ENCODE measurements at places on chromosomes 3 and 15. TPM values are rescaled to one million over a fixed set of nuclear protein-coding genes. Genes with fewer than 3 reads are reported as not detected.

HYAL1 gene
- total RNA-seq = 0.14 TPM

MST1 gene
- total RNA-seq = 7.3 TPM

KCNAB1 gene
- total RNA-seq = 0.19 TPM

SAMMSON gene
- total RNA-seq = not detected

TGM5 gene
- 1.1 TPM for total RNA-seq

REC114 gene
- total RNA-seq = not detected

COMMD4 gene
- total RNA-seq = 80.7 TPM

TRH gene
- total RNA-seq = not detected

DNA sequence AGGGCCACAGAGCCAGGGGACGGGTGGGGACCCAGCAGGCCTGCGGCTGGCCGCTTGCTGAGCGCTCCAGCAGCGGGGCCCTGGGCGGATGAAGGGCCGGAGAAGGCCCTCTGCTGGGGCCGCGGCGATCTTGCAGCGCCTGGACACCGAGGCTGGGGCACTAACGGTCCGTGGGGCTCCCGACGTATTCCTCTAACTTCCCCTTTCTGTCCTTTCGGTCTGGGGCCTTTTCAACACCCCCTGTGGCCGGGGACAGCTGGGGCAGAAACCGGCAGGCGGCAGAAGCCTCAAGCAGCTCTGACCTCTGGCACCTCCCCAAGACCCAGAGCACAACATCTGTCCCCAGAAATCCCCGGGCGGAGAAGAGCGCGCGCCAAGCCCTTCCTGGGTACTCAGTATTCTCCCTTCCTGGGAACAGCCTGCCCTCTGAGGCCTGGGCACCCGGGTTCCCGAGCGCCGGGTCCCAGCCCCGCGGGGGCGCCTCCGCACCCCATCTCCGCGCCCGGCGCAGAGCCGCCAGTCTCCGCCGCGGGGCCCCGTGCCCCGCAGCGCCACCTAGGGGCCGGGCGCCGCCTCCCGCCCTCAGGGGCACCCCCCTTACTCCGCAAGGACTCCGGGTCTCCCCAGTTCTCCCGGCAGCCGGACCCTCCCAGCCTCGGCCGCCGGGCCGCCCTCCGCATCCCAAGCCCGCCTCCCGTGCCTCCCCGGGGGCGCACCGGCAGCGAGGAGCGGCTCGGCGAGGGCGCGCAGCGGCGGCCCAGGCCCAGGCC is 582 bp upstream of the SLCO3A1 start:
- peaks cover 3% of the 10 kb centered on the region for H3K27me3 ChIP-seq
- H3K36me3 ChIP-seq = no peaks in the 10 kb centered on the region
- DNase-seq = peak; percentile 79
- peaks cover 58% of the 10 kb centered on the region for H3K4me1 ChIP-seq

GRCh38 chr15:85984241-85984640 is 95.4 kb upstream of the AGBL1 start:
- no peak for DNase-seq
- no peaks in the 10 kb centered on the region for H3K36me3 ChIP-seq
- H3K4me3 ChIP-seq = no peak overlapping the region
- no peaks in the 10 kb centered on the region for H3K4me1 ChIP-seq

- H3K36me3 ChIP-seq = peaks cover 2% of the 10 kb centered on the region
- no peak overlapping the region for H3K27ac ChIP-seq
Measured at GRCh38 chr3:136802481-136802996, 16.4 kb upstream of the SLC35G2 start.

DNA sequence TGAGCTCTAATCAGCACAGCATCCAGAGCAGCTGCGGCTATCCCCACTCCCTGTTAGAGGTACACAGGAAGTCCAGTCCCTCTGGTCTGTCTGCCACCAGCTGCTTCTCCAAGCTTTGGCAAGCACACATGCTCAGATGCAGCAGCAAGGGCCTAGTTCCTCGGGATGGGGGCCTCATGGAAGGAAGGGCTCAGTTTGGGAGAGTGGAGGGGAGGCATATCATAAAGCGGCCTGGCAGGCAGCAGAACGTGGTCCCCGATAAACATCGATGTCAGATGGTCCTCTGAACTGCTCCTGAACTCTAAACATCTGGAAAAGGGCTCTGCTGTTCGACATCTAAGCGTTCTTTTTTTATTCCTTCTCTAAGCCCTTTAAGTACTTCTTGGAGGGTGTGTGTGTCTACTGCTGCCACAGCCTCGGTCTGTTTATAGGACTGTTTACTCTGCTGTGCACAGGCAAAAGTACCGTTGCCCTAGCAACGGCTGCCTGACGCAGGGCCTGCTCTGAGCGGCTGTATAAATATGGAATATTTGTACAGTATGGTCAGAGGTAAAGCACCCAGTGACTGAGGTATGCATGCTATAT is 74.6 kb downstream of the PRICKLE2 start:
- no peaks in the 10 kb centered on the region for H3K4me1 ChIP-seq
- no peak overlapping the region for H3K4me3 ChIP-seq
- no peaks in the 10 kb centered on the region for H3K36me3 ChIP-seq
- no peaks in the 10 kb centered on the region for H3K27me3 ChIP-seq

- peaks cover 24% of the 10 kb centered on the region for H3K27me3 ChIP-seq
- H3K4me1 ChIP-seq = no peaks in the 10 kb centered on the region
- no peaks in the 10 kb centered on the region for H3K36me3 ChIP-seq
- H3K4me3 ChIP-seq = no peak overlapping the region
Measured at GRCh38 chr3:184405075-184406030, 25.5 kb downstream of the CHRD start.

DNA sequence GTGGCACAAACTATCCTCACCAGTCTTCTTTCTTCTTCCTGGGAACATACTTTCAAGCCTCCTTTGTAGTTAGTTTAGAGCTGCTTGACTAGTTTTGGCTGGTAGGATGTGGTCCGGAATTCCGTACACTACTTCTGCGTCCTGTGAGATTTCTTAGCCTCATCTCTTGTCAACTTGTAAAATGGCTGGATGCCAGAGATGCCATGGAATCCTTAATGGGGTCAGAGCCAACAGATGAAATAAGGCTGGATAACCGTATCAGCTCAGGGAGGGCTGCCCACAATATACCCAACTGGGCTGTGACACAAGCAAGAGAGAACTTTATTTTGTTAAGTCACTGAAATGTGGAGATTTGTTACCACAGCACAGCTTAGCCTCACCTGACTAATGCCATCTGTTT is 466.9 kb upstream of the MDFIC2 start:
- no peak overlapping the region for H3K4me3 ChIP-seq
- DNase-seq = no peak
- H3K36me3 ChIP-seq = no peaks in the 10 kb centered on the region

DNA sequence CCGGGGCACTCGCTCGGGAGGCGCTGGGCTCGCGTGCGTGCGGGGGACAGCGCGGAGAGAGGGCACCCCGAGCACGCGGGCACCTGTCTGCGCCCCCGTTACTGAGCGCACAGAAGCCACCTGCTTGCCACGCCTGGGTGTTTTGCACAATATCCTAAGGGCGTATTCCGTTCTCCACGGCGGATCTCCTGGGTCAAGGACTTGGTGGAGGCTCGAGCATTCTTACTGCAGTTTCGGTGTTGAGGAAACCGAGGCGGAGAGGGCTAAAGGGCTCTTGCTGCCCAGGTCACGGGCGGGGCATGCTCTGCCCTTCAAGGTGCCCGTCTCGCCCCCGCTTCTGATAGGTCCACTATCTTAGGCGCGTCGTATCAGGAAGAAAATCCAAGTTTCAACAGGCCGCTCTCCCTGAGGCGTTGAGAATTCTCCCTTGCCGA is 526 bp downstream of the GPD1L start:
- H3K36me3 ChIP-seq = peaks cover 19% of the 10 kb centered on the region
- no peaks in the 10 kb centered on the region for H3K27me3 ChIP-seq
- peak overlapping the region; percentile 93 for H3K4me3 ChIP-seq
- H3K4me1 ChIP-seq = peaks cover 39% of the 10 kb centered on the region
- DNase-seq = no peak
- peak overlapping the region; percentile 89 for H3K27ac ChIP-seq

DNA sequence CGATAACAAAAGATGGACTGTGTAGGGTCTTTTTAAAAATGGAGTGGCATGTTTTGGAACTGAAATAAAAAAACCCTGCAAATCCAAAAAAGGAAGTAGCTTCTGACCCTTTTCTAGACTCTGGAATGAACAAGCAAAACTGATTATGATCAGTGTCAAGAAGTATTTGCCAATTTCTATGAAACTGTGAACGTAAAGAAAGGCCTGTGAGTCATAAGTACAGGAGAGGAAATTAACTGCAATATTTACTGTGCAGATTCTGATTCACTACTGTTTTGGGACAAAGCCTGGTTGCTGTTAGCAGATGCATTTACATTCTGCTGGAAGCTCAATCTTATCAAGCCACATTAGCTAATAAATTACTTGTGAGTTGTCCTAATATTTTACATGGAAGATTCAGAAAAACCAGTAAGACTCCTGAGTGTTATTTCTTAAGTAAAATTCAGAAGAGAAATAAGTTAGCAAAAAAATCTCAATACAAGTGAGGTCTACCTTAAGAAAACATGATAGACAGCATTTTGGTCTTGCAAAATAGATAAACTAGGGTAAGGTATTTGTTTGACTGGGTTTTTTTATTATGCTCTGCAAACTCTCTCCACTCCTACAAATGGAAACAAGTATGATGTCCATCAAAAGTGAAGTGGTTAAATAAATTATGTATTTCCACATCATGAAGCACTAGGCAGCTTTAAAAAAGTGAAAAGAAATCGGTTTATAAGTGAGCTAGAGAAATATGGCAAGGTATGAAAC is 90.2 kb upstream of the LMOD3 start:
- H3K4me1 ChIP-seq = peaks cover 65% of the 10 kb centered on the region
- no peaks in the 10 kb centered on the region for H3K27me3 ChIP-seq
- H3K27ac ChIP-seq = peak overlapping the region; percentile 94
- DNase-seq = no peak
- H3K4me3 ChIP-seq = peak overlapping the region; percentile 23

GRCh38 chr15:78734451-78735064 is 76.7 kb downstream of the ADAMTS7 start:
- no peak overlapping the region for H3K4me3 ChIP-seq
- H3K4me1 ChIP-seq = peaks cover 2% of the 10 kb centered on the region
- no peak overlapping the region for H3K27ac ChIP-seq
- peaks cover 19% of the 10 kb centered on the region for H3K27me3 ChIP-seq
- H3K36me3 ChIP-seq = no peaks in the 10 kb centered on the region
- no peak for DNase-seq

DNA sequence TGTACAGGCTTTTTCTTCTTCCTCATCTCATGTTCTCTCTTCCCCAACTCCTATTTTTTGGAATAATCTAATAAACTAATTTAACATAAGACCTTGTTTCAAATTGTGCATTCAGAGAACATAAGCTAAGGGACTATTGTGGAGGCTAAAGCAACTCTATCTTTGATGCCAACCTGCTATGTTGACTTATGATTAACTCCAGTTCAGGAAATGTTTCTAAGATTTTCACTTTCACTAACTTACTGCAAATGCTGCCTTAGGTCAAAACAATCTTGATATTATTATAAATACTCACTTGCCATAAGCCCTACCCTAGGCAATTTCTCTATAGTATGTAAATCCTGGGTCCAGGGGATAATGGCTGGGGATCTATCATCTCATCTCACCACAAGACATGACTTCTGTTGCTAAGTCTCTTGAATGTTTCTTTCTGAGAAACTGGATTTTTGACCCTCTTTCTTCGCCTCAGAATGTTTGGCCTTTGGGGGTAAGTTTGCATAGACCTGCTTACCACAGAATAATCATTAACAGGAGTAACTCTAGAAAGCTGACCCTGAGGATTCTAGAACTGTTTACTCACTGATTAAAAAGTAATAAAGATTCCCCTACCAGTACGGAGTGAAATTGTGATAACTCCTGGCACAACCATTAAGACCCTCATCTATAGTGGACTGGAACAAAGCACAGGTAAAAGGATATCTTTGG is 768.1 kb downstream of the GBE1 start:
- no peaks in the 10 kb centered on the region for H3K4me1 ChIP-seq
- DNase-seq = no peak
- no peaks in the 10 kb centered on the region for H3K36me3 ChIP-seq
- no peak overlapping the region for H3K4me3 ChIP-seq
- no peak overlapping the region for H3K27ac ChIP-seq

DNA sequence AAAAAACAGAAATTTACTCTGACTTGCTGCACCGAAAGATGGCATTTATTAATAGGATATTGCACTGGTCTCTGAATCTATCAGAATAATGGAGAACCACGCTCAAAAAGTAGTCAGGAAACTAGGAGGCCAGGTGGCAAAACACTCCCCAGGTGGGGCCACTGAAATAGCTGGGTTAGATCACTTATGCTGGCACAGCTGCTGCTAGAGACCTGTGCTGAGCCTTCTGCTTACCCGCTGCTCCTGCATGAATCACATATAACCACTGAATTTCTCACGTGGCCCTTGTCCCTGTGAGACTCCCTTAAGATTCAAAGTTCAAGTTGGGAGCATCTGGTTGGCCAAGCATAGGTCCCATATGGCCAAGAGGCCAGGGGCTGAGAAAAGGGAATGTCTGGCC is 66.0 kb upstream of the OXTR start:
- no peak overlapping the region for H3K4me3 ChIP-seq
- peaks cover 1% of the 10 kb centered on the region for H3K36me3 ChIP-seq
- H3K27ac ChIP-seq = no peak overlapping the region
- no peak for DNase-seq
- H3K27me3 ChIP-seq = no peaks in the 10 kb centered on the region

DNA sequence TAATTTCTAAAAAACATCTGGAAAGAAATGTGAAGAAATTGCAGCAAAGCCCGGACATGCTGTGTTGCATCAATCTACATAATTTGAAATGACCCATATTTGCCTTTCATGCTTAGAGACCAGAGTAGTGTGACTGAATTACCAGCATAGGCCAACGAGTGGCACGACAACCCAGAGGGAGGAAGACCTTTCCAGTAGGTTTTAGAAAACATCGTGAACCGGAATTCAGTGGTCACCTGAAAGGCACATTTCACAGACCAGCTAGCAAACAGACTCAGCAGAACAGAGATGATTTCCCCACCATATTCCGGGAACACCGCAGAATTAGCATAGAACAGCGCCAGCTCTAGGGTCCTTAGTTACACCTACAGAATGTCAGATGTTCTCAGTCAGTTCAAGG is 620.0 kb upstream of the ZNF385D start:
- no peaks in the 10 kb centered on the region for H3K4me1 ChIP-seq
- peaks cover 13% of the 10 kb centered on the region for H3K27me3 ChIP-seq
- H3K27ac ChIP-seq = no peak overlapping the region

GRCh38 chr3:23219552-23219951 is 16.4 kb downstream of the UBE2E2 start:
- no peaks in the 10 kb centered on the region for H3K4me1 ChIP-seq
- DNase-seq = no peak
- H3K36me3 ChIP-seq = no peaks in the 10 kb centered on the region
- H3K27ac ChIP-seq = no peak overlapping the region
- no peaks in the 10 kb centered on the region for H3K27me3 ChIP-seq

GRCh38 chr3:196969134-196969659 is 564 bp upstream of the PIGZ start:
- peak overlapping the region; percentile 70 for H3K4me3 ChIP-seq
- H3K4me1 ChIP-seq = peaks cover 17% of the 10 kb centered on the region
- peaks cover 10% of the 10 kb centered on the region for H3K36me3 ChIP-seq
- H3K27ac ChIP-seq = peak overlapping the region; percentile 75

DNA sequence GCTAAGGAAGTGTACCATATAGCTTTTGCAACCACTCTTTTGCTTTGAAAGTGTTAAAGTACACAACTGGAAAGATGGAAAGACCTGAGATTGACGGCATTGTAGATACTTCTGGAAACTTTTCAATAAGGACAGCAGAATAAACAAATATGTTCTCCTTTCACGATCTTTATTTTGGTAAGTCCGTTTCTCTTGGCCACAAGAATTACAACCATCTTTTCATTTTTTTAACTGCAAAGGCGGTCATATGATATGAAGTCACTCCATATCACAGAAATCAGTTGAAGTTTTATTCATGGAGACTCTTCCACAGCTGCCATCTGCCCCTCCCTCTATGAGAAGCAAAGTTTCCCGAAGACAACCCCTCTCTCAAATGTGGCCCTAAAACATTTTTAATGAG is 303.4 kb upstream of the ICE2 start:
- H3K4me1 ChIP-seq = peaks cover 5% of the 10 kb centered on the region
- no peaks in the 10 kb centered on the region for H3K27me3 ChIP-seq
- DNase-seq = no peak
